Endodermal cell (in vitro differentiated cells): ENCODE measurements at places on chromosomes 5 and 9. TPM values are rescaled to one million over a fixed set of nuclear protein-coding genes. Genes with fewer than 3 reads are reported as not detected.

The KIF4B gene
- 0.14 TPM in 1 of 2 replicates, not detected in the other for total RNA-seq

The IL13 gene
- total RNA-seq = not detected in 2 replicates

The EPB41L4A gene
- total RNA-seq = 7.7 to 10.0 TPM (median 8.6 TPM) in 3 replicates

The TNFSF8 gene
- not detected in 2 replicates for total RNA-seq

The GFI1B gene
- 0.29 and 0.44 TPM in 2 replicates for total RNA-seq

The ARL14EPL gene
- not detected in 3 replicates for total RNA-seq

The SLC6A7 gene
- total RNA-seq = not detected in 3 replicates

The PRDM9 gene
- 0.15 TPM in 1 of 3 replicates, not detected in the others for total RNA-seq

The SLC6A18 gene
- not detected in 2 replicates for total RNA-seq

The NUTM2G gene
- not detected in 3 replicates for total RNA-seq

The SAPCD2 gene
- 18.4 to 25.1 TPM (median 24.9 TPM) in 3 replicates for total RNA-seq

The BARX1 gene
- total RNA-seq = 10.8 TPM in 1 of 3 replicates, not detected in the others

The SLC25A2 gene
- total RNA-seq = 0.55 TPM in 1 of 3 replicates, not detected in the others

The EFNA5 gene
- 49.8 and 63.1 TPM in 2 replicates for total RNA-seq

The FOXD4L5 gene
- total RNA-seq = 0.23 TPM in 1 of 2 replicates, not detected in the other

The GADD45G gene
- total RNA-seq = 5.1 to 24.9 TPM (median 5.6 TPM) in 3 replicates

The OGN gene
- not detected in 2 replicates for total RNA-seq

The PCDHA12 gene
- total RNA-seq = 11.3 and 13.8 TPM in 2 replicates

The PRSS3 gene
- total RNA-seq = not detected in 3 replicates

The MAMDC4 gene
- total RNA-seq = 13.1 and 15.4 TPM in 2 replicates

The ESM1 gene
- not detected in 3 replicates for total RNA-seq

The GGTA1 gene
- total RNA-seq = not detected in 2 replicates
